ENCODE measurements at places on chromosomes 2 and 18.

GRCh38 chr2:215915441-215915840, 97.9 kb downstream of the MREG start:
- DNase-seq, result no peak

DNA sequence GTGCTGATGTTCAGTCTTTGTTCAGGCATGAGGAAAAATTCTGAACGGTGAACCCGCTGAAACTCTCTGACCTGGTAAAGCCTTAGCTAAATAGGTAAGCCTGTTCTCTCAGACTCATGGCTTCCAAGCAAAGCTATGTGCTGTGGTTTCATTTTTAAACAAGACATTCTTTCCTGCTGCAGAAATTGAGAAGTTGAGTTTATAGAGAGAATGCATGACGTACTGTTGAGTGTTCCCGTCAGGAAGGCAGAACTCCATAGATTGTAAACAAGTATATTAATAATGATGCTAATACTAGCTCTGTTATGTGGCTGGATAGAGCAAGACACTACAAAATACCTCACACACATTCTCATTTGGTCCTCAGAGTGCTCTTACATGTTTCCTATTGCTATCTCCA, 424.0 kb upstream of the CRIM1 start:
- DNase-seq, result no peak

DNA sequence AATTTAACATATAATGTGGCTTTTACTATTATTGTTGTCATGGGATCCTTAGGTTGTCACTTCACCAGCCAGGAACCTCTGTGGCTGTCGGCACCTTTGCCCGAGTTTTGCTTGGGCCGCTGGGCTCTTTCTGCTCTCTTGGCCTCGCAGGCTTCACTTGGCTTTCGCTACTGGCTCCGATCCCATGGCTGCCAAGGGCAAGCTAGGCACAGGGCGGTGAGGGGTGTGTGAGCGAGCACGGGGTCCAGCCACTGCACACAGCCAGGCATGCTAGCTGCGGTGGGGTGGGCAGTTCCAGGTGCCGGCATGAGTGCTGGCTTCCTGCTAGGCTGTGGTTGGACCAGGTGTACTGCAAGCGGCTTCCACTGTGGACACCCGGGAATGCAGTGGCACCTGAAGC, 23.4 kb upstream of the RAPGEF4 start:
- no peak for DNase-seq

- peak; percentile 52 for DNase-seq
Observed at GRCh38 chr2:121189011-121189410, 96.0 kb downstream of the TFCP2L1 start.

GRCh38 chr2:226579519-226579918, 220.1 kb downstream of the IRS1 start:
- DNase-seq, result no peak

- DNase-seq, result no peak
Observed at GRCh38 chr18:70276416-70277191, 12.2 kb upstream of the SOCS6 start.

GRCh38 chr2:60509066-60509465, 44.4 kb downstream of the BCL11A start:
- no peak for DNase-seq

DNA sequence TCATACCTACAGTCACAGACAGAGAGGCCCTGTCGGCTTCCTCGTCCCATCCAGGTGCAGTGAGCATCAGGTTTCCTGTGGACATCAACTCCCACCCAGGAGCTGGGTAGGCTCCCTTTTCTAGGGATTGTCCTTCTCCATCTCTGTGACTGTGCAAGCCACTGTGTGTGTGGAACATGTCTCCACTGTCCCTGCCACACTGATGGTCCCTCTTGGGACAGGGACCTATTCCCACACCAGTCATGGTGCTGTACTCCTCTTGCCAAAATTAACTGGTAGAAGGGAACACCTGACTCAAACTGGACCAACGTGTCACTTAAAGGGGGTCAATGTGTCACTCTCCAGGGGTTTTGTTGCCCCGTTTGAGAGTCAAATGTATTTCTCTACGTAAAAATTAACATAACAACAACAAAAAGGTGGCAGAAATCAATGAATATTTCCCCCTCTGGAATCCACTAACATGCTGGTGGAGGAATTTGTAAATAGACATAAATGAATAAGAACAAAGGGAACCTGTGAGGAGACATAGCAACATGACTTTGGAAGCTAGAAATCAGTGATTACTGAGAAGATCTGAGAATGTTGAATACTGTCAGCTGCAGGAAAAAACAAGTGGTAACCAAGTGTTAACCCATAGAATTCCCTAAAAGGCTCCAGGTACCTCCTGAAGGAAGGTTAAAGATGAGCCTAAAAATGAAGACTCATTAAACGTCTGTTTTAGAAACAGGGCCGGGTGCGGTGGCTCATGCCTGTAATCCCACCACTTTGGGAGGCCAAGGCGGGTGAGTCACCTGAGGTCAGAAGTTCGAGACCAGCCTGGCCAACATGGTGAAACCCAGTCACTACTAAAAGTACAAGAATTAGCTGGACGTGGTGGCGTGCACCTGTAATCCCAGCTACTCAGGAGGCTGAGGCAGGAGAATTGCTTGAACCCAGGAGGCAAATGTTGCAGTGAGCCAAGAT, 40.4 kb downstream of the SH2D6 start:
- no peak for DNase-seq

GRCh38 chr18:50918153-50918552, 39.2 kb downstream of the ME2 start:
- no peak for DNase-seq
